ENCODE measurements at places on chromosomes 7 and 10.

- DNase-seq, result no peak
Observed at GRCh38 chr7:137953665-137954470, 48.0 kb downstream of the CREB3L2 start.

DNA sequence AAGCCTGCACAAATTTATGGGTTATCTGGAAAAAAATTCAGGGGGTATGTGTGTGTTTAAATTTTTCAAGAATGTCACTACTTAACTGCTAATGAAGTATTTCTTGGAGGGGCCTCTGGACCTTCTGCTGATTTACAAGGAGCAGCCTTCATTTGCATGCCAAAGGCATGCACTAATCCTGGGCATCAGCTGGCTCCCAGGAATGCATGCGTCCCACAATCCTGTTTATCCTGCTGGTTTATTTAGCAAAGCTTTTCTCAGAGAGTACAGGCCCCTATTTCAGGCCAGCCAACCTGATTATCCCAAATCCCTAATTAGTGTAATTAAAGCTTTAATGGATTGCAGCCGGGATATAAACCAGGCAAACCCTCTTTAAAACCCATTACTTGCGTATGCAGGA lies 170.4 kb downstream of the TAX1BP1 start:
- DNase-seq, result no peak

DNA sequence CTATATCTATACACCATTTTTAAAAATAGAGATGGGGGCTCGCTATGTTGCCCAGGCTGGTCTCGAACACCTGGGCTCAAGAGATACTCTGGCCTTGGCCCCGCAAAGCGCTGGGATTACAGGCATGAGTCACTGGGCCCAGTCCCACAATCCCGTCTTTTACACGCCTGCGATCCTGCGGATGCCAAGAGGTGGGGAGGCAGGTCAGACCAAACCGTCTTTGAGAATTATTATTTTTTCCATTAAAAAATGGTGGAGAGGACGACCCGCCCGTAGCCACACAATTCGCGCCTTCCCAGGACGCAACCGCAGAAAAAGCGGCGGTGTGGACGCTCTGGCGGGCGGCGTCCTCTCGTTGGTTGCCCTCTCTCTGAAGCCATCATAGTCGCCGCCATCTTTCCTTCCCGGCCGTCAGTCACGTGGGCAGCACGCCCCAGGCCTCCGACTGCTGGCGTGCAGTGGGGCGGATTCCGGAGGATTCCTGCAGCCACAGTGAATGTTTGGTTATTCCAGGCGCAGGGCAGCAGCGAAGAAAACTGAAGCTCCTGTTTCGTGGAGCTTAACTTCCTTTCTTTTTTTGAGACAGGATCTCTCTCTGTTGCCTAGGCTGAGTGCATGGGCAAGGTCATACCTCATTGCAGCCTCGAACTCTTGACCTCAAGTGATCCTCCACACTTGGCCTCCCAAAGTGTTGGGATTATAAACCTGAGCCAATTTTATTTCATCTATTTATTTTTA lies 9.9 kb upstream of the EPHB4 start:
- peak; percentile 59 for DNase-seq

GRCh38 chr10:79316671-79317431 lies 30.4 kb upstream of the PPIF start:
- DNase-seq, result no peak

GRCh38 chr10:30043476-30044270 lies 15.7 kb downstream of the JCAD start:
- no peak for DNase-seq

DNA sequence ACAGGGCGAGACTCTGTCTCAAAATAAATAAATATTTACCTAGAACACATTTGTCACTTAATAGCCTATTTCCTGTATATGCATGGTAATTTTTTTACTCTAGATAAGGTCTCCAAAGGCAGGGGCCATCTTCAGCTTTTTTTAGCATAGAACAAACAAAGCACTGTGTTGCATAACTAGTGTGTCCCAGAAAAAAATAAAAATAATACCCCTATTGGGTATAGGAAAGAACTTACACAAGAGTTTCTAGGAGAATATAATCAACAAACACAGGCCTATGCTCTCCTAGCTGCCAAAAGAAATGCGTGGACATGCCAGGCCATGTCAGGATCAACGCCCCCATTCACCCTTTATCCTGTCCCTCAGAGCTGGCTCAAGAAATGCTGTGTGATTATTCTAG lies 103.6 kb downstream of the PARD3 start:
- DNase-seq, result no peak

DNA sequence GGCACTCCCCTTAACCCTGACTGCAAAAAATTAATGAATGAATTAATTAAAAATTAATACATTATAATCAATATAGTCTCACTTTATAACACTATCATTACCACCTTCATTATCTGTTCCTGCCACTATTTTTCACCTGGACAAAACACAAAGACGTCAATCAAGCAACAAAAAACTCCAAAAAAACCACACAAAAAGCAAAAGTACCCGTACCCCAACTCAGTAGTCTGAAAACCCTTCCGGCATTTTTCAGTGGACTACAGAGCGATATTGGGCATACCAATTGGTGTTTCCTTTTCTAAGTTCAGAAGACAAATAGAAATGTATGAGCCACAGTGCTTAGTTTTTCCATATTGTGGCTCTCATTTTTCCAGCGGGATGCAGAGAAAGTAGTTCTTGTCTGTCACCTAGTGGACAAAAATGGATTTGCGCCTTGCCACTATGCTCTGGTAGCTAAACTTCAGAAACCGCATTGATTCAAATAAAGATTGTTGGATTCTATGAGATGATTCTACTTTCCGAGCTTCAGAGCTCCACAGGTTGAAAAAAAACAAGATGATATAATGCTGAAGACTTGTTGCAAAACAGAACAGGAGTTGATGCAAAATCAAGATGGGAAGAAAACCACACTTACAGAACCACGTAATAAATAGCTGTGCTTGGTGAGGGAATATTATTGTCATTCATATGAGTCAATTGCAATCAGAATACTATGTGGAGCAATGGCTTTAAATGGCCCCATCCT lies 50.6 kb upstream of the ITGB1 start:
- DNase-seq, result peak; percentile 23

DNA sequence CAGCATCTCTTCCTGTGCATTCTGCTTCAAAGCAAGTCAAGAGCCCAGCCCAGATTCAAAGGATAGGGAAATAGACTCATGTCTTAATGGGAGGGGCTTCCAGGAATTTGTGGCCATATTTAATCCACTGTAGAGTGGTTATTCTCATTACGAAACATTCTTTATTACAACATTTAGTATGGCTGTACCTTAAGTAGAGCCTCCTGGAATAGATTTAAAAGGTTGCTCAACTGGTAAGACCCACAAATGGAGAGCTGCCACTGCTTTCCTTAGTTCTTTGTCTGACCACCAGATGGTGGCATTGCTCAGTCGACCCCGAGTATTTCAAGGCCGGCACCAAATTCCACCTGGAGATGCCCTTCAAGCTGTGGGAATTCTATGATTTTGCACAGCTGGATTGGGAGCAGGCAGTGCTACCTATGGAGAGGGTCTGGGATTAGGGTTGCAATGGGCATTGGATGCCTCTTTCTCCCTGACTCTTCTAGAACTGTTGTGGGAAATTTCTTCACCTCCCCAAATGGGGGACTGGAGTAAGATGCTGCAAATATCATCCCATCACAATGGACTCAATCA lies 102.2 kb downstream of the RBM20 start:
- DNase-seq, result no peak

- DNase-seq, result no peak
Observed at GRCh38 chr10:30862486-30862885, 169.2 kb downstream of the ZNF438 start.

GRCh38 chr10:132458586-132459300 lies 61.7 kb downstream of the PWWP2B start:
- peak; percentile 45 for DNase-seq

GRCh38 chr10:3719024-3719843 lies 65.8 kb downstream of the KLF6 start:
- DNase-seq, result no peak

DNA sequence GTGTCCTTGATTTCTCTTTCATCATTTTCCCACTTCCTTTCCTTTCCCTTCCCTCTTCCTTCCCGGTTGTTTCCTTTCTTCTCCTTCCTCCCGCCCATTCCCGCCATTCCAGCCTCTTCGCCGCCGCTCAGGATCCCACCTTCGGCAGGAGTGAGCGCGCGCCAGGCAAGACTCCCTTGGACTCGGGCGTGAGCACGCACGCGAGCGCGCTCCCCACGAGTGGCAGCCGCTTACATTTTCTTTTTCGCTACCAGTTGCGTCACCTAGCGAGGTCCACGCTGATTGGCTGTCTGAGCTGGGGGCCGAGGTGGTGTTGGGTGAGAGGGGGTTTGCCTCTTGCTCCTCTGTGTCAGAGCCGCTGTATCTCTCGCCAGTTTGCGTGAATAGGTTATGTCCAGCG lies 11.8 kb downstream of the ZAN start:
- DNase-seq, result no peak

GRCh38 chr7:114658216-114658615 lies 243.6 kb downstream of the FOXP2 start:
- no peak for DNase-seq

- DNase-seq, result no peak
Observed at GRCh38 chr7:154450451-154450850, 398.3 kb downstream of the DPP6 start.

GRCh38 chr10:24879861-24880260 lies 72.5 kb downstream of the PRTFDC1 start:
- DNase-seq, result no peak

- no peak for DNase-seq
Observed at GRCh38 chr10:125093974-125094705, 66.2 kb downstream of the CTBP2 start.

GRCh38 chr10:26787362-26787761 lies 73.4 kb downstream of the ABI1 start:
- DNase-seq, result no peak

- no peak for DNase-seq
Observed at GRCh38 chr7:93622036-93623033, 47.8 kb upstream of the CALCR start.

DNA sequence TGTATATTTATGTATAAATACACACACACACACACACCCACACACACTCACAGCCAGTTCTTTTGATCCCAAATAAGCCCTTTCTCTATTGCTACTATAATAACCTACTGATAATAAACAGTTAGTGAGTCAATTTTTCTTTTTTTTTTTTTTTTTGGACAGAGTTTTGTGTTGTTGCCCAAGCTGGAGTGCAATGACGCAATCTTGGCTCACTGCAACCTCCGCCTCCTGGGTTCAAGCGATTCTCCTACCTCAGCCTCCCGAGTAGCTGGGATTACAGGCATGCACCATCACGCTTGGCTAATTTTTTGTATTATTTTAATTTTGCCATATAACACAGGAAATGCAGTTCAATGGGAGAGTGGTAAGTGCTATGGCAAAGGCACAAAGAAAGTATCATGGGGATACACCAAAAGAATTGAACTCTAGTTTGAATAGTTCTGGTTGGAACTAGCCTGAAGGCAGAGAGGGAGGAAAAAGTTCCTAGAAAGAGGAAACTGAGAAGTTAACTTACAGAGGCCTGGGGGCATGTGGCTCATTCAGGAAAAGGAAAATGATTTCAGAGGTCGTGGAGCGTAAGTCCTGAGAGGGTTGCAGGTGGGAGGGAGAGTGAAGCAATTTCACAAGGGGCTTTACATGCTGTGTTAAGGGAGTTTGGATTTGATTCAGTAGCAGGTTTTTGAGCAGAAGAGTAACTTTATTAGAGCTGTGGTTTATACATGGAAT lies 44.4 kb upstream of the JCAD start:
- DNase-seq, result no peak

DNA sequence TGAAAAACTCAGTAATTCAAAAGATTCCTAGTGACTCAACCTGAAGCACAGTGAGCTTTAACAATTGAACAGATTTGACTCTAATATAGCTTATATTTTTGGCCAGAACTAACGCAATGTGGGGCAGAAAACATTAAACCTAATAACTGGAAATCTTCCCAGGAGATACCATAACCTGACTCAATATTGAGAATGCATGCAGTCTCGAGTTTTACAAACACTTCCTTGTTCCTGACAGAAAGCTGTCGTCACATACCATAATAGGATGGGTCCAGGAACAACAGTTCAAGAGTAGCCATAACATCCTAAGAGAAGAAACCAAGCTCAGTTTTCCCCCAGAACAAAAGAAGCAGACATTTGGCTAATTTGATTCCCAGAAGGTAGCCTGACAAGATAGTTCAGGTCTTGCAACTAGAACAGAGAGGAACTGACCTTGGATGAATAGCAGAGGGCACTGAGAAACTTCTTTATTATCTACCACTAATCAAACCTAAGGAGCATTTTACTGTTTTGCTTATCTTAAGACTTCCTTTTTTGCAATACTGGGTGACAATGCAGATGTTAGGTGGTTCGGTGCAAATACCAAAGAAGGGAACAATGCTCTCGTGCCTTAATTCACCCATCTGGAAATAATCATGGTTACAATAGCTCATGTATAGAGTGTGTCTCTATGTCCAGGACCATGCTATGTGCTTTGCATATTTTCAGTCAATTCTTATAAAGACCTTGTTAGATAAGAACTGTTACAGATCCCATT lies 38.6 kb upstream of the ACSL5 start:
- no peak for DNase-seq

DNA sequence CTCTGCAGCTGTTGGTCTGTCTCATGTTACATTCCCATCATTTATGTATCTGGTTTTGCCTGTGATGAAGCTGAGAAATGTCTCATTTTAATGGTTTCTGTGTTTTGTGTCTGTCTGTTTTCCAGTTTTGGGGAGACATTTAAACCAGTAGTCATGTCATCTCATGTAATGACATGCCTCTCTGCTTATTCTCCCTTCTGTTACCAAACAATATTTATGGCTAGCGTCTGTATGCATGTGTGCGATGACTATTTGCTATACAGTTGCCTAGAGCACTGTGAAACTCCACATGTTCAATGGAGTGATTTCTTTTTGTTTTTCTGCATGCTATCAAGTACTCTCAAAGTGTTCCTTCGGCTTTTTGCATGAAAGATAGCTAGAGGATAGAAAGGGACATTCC lies 132.0 kb downstream of the ST7 start:
- no peak for DNase-seq

- DNase-seq, result no peak
Observed at GRCh38 chr7:111750878-111751277, 188.6 kb upstream of the IMMP2L start.

DNA sequence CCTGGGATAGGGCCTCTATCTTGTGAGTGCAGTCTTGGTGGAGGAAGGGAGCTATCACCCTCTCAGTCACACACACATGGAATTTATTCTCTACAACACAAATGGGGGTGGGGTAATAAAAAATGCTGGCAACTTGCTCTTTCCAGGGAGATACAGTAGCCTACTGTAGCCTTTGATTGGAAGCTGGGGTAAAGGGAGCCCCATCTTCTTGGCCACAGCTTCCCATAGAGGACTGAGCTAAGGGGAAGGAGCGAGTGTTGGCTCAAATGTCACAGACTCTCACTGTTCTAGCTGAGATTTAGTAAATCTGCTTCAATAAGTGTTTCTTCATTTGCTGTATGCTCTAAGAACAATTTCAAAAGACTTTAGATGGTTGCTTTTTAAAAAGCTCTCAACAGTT lies 222.2 kb upstream of the CXCL12 start:
- no peak for DNase-seq

DNA sequence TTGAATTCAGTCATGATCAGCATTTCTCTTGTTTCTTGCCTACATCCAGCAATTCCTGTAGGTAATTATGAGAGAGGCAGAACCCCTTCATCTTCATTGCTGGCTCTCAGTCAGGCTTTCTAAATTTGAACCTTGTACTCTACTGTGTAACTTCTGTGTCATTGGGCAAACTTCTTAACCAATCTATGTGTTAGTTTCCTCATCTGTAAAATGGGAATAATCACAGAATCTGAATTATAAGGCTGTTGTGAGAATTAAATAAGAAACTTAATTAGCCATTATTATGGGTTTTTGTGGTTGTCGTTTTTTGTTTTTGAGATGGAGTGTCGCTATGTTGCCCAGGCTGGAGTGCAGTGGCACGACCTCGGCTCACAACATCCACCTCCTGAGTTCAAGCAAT lies 11.5 kb upstream of the GALNT11 start:
- no peak for DNase-seq

Data from stimulated activated CD8-positive, alpha-beta memory T cell treated with anti-CD3 and anti-CD28 coated beads, Interleukin-2, amount 100 ng/mL, for 48 hours (primary cell).